Activated naive CD8-positive, alpha-beta T cell treated with anti-CD3 and anti-CD28 coated beads, Interleukin-2, amount 50 U/mL, for 16 hours (primary cell): ENCODE measurements at places on chromosomes 7 and 10.

DNA sequence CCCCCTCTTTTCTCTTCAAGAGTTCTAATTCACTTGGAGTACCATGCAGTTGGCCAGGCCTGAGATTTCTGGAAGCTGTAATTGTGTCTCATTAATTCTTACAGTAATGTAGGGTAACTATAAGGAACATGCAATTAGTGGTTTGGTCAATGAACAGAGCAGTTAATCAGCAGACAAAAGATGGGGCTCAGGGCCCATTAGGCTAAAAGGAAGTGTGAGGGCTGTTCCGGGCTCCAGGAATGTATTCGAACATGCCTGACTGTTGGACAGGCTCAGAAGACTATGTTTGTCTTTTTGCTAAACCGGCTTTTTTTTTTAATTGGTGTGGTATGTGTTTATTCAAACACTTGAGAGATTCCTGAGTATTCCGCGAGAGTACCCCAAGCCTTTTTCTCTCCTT is 42.5 kb upstream of the FZD8 start:
- no peak for DNase-seq

GRCh38 chr10:47269294-47269693 is 30.7 kb upstream of the GDF10 start:
- DNase-seq, result no peak

- no peak for DNase-seq
These were observed 123.2 kb downstream of the NRP1 start for GRCh38 chr10:33211106-33211878.

DNA sequence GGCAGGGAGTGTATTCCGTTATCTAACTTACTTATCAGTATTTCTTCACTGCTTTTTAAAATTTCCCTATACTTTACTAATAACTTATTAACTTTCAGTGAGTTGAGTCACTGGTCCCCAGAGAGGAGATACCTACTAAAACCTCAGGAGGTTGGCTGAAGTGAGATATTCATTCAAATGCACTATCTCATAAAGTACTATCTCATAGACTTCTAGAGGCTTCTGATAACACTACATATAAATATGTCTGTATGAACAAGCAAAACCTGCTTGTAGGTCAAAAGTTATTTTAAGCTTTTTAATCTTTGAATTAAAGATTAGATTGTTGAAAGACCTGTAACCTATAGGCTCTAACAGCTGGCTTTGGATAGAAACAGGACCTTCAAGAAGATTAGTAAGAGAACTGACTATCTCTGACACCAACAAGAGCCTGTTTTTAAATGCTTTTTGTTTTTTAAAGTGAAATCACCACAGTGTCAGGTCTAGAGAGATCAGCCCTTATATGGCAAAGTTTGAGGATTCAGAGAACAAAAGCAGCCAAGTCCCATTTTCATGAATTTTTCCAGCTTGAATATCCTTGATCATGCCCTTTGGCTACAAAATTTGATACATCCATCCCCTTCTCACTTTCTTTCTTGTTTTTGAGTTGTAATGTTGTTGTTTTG is 242.2 kb downstream of the ARL4A start:
- no peak for DNase-seq

- no peak for DNase-seq
These were observed 69.2 kb upstream of the AHR start for GRCh38 chr7:17229228-17229627.

DNA sequence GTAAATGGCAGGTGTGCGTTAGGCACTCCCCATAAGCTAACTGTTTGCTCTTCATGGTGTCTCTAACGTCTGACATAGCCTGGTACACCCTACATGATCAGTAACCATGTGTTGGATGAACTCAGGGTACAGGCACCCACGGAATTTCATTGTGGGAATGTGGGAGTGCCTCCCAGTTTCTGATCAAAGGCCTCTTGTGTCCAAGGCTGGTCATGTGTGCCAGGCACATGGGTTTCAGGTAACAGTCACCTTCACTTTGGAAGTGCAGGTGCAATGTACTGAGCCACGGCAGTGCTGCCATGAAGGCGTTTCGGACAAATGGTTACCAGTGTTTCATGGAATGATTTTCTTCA is 298.3 kb downstream of the DNAJB6 start:
- DNase-seq, result no peak

- DNase-seq, result no peak
These were observed 5.0 kb downstream of the LRRC27 start for GRCh38 chr10:132336919-132337407.

GRCh38 chr7:69880840-69881239 is 282.6 kb downstream of the AUTS2 start:
- DNase-seq, result no peak

GRCh38 chr7:90660819-90661218 is 64.7 kb downstream of the CDK14 start:
- DNase-seq, result no peak

DNA sequence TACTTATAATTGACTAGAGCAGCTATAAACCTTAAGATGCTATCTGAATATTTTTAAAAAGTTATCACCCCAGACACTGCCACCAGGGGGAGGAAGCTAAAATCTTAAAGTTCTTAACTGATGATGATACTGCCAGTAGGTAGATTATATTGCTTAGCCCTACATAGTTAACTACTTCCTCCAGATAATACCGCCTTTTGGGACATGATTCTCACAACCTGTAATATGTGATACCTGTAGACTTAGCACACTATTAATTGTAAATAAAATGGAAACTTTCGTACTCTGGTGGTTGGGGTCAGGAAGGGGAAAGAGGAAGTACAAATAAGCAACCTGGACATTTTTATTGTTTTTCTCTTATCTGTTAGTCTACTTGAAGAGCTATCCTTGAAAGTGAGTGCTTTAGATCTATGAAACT is 268.9 kb downstream of the ADK start:
- DNase-seq, result no peak

- no peak for DNase-seq
These were observed 38.0 kb upstream of the CAV2 start for GRCh38 chr7:116461500-116461899.

DNA sequence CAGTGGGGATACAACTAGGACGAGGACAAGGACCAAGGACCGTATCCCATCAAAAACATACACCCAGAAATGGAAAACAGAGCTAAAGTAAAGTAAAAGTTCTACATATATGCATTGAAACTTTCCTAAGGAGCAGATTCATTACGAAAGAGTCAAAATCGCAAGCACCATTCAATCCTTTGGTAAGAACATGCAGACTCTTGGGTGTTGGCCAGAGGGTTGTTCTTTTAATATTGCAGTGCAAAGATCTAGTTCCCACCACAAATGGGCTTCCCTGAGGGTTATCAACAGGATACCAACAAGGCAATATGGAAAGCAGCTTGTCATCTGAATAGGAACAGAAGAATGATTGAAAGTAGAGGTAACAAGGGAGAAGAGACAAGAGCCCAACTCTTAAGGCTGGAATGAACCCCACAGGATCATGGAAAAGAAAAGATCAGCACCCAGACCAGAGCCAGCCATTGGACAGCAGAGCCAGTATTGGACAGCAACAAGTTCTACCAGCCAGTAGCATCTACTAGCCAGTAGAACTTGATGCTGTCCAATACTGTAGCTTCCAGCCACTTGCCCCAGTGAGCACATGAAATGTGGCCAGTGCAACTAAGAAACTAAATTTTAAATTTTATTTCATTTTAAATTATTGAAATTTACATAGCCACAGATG is 66.0 kb downstream of the OSBPL3 start:
- DNase-seq, result no peak

GRCh38 chr10:14617852-14618251 is 156.8 kb downstream of the FAM107B start:
- DNase-seq, result no peak

DNA sequence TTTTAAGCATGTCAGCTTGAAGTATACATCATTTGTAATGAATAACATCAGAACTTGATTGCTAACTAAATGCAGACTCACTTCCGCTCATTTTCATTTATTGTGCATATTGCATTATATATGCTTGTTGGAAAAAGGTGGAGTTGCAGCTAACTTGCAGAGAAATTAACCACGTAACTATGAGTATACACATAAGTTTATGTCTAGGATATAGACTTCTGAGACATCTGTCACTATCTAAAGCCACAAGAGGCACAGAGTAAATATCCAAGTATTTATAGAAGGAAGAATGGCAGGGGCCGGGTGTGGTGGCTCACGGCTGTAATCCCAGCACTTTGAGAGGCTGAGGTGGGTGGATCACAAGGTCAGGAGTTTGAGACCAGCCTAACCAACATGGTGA is 47.3 kb downstream of the TNPO3 start:
- no peak for DNase-seq

DNA sequence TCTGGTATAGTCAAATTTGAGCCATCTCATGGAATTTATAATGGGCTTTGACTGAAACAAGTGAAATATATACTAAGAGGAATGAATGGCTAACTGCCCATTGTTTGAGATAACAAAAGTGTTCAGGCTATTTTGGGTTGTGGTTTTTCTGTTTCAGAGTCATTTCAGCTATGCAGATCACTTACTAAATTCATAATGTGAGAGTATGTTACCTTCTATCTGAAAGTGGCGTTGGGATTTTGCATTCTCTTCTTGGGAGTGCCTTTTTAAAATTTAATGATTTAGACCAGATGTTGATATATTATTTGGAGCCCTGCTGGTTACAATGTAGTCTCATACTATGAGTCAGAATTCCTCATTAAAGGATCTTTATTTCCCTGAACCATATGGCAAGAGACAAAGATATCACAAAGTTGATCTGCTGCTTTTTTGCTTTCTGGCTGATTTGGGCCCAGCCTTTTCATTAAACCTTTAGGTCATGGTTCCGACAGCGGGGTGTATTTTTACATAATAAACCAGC is 10.4 kb downstream of the VCL start:
- no peak for DNase-seq

DNA sequence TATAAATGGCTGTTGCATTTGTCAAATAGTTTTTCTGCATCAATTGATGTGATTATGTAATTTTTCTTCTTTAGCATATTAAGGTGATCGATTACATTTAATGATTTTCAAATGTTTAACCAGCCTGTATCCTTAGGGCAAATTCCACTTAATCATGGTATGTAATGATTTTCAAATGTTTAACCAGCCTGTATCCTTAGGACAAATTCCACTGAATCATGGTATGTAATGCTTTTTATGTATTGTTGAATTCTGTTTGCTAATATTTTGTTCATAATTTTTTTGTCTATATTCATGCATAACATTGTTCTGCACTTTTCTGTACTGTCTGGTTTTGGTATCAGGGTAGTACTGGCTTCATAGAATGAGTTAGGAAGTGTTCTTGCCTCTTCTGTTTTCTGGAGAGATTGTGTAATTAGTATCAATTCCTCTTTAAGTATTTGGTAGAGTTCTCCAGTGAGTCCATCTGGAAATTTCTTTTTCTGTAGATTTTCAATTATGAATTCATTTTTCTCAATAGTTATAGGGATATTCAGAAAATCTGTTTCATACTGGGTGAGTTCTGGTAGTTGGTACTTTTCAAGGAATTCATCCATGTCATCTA is 393.2 kb upstream of the FOXK1 start:
- no peak for DNase-seq

DNA sequence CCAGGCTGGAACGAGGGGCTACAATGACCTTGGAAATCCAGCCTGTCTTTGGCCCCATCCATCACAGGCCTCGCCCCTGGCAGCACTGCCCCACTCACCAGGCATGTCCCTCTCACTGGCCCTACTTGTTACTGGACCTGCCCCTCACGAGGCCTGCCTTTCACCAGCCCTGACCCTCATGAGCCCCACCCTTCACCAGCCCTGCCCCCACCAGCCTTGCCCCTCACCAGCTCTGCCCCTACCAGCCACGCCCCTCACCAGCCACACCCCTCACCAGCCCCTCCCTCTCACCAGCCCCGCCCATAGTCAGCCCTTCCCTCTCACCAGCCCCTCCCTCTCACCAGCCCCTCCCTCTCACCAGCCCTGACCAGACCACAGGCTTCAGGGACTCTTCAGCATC is 57.8 kb downstream of the COL26A1 start:
- DNase-seq, result no peak

- DNase-seq, result no peak
These were observed 472.8 kb upstream of the ADARB2 start for GRCh38 chr10:2210088-2210487.

- DNase-seq, result no peak
These were observed 11.9 kb downstream of the TMEM120A start for GRCh38 chr7:75982306-75983064.
